Right ventricle myocardium inferior (tissue), 1 donor: ENCODE measurements at places on chromosomes 2 and 18.

GRCh38 chr2:74756356-74756890 lies 77.5 kb upstream of the HK2 start:
- no peak for DNase-seq

GRCh38 chr2:28367667-28368356 lies 24.8 kb upstream of the FOSL2 start:
- no peak for DNase-seq

GRCh38 chr2:216047397-216047796 lies 34.0 kb upstream of the MREG start:
- no peak for DNase-seq

DNA sequence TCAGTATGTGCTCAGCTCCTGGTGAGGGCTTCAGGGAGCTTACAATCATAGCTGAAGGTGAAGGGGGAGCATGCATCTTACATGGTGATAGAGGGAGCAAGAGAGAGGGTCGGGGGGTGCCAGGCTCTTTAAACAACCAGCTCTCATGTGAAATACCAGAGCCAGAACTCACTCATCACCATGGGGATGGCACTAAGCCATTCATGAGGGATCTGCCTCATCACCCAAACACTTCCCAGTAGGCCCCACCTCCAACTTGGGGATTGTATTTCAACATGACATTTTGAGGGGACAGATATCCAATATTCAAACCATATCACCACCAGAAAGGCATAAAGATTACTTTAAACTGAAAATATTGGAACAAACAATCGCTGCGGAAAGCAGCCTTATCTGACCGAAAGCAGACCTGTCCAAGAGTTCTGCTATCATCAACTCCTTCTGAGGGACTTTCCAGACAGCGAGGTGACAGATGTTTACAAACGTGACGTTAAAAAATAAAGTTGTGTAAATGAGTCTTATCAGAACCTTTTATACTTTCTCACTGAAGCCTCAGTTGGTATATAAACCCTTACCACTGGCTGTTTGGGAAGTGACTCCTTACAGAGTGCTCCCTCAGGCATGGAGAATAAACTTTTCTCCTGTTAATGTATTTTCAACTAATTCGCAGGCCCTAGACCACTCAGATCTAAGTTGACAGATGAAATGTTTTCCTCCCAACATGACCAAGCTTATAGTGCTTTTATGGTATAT lies 35.5 kb upstream of the PTH2R start:
- no peak for DNase-seq

DNA sequence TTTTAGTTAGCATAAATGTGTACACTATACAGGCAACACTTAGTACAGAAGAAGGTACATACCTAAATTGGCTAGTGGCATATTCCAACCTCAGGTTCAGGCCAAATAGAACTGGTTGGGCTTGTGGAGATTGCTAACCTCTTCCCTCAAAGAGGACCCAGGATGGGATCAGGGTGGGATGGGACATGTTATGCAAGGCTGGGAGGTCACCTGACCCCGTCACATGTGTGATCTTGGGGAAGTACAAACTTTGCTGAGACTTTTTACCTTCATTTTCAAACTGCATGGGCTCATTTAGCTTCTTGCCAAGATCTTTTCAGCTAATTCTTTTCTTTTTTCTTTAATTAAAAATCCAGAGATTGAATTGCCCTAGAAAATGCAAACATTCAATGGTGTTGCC lies 36.9 kb downstream of the TMEM17 start:
- no peak for DNase-seq

DNA sequence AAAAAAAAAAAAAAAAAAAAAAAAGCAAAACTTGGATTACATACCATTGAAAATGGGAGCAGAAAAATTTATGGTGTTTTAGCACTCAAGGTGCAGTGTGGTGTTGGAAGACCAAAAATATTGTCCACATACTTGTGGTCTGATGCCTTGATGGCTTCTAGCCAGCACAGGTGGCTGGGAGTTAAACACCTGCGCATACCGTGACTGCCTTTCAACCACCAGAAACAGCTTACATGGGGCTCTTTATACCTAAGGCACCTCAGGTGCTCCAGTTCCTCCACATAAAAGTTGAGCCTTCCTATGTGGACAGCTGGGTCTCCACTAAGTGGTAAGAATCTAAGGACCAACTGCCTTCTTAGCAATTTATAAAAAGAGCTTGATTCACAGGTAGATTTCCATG lies 802.6 kb upstream of the CELF4 start:
- DNase-seq: no peak

- DNase-seq: no peak
Observed at GRCh38 chr18:44747157-44747556, 66.5 kb downstream of the SETBP1 start.

- peak; percentile 11 for DNase-seq
Observed at GRCh38 chr2:96773922-96774321, 13.2 kb downstream of the CNNM4 start.

GRCh38 chr2:242029422-242030225 lies 160.1 kb downstream of the RTP5 start:
- no peak for DNase-seq

DNA sequence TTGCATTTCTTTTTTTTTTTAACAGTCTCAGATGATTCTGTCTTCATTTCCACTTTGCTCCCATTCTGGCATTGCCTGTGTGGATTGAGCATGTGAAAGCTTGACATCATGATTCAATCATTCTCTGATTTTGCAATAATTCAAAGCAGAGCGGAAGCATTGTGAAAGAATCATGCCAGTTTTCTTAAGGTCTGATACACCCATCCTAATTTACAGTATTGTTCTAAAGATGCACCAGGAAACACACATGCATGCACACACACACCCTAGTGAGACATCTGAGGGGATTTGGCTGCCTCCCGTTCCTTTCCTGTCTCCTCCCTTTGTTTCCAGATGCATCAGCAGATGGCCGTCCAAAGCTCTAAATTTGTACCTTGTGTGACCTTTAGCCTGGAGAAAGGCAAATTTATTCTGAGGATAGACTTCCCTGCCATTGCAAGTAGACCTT lies 97.3 kb downstream of the FMNL2 start:
- no peak for DNase-seq

GRCh38 chr2:241517297-241517696 lies 8.9 kb upstream of the STK25 start:
- no peak for DNase-seq

DNA sequence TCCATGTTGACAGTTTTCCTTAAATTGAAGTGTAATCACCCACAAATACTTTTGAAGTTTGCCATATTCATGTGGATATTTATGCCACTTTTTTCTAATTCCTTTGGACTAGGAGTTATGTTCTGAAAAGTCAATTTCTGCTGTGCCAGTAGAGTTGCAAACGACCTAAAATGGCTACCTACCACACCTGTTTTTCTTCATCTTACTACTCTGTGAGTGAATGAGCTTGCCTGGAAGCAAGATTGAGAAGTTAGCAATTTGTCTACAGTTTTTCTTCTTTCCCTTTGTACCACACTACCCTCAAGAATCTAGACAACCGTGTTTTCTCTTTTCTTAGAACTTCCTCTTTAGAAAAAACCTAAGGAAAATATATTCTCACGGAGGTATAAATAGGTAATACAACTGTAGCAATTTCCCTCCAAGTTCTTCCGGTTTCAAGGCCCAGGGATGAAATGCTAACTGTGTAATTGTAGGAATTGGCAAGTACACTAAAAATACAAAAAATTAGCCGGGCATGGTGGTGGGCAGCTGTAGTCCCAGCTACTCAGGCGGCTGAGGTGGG lies 7.3 kb upstream of the SLC39A10 start:
- no peak for DNase-seq

DNA sequence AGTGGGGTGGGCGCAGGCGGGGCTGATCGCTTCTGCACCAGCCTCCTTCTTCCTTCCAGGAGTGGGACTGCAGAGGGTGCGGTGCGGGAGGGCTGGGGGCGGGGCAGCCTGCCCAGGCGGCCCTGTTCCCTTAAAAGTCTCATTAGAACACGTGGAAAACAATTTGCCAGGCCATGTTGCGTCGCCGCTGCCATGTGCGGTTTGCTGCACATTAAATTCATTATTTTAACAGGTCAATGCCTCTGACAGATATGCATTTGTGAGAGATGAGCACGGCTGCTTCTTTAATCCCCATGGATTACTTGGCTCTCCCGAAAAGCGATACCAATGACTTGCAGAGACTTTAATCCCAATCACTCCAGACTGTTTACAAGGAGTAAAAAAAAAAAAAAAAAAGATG lies 139.0 kb downstream of the CELF4 start:
- DNase-seq: no peak

DNA sequence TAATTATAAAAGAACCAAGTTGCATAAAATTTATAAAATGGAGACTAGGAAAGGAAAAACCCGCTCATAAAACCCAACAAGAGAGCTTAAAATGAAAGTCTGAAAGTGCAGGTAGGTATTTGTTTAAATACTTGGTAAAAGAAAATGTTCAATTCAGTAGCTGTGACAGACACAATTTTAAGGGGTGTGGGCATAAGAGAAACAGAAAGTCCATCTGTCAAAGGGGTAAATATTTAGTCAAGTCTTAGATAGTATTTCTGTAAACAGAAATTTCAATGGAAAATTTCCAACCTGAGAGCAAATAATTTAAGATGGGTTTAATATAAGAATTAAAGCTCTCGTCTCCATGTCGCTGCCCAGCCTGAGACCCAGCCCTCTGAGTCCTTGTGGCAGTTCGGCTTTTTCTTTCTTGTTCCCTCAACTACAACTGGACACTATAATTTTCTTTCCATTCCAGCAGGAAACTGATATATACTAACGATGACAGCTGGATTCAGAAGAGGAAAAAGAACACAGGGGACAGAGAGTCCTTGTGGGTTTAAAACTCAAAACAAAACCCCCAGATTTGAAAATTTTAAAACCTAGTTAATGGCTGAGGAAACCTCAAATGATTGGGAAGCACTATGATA lies 88.0 kb upstream of the ZFP36L2 start:
- no peak for DNase-seq

DNA sequence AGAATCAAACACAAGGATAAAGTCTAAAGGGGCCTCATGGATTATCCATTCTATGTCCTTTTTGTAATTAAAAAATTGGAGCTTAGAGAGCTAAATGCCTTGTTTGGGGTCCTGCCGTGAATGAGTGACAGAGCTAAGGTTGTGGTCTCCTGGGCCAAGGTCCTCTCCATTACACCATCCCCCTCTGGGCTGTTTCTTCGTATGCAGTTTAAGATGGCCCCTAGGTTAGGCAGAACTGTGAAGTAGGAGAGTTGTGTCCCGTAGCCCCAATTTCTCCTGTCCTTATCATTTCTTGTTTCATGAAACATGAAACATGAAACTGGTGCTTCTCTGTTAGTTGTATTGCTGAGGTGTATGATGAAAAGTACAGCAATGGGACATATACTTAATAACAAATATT lies 32.9 kb downstream of the CRIM1 start:
- DNase-seq: no peak

- DNase-seq: peak; percentile 78
Observed at GRCh38 chr2:46351750-46352138, 54.5 kb downstream of the EPAS1 start.

- DNase-seq: peak; percentile 93
Observed at GRCh38 chr2:169824373-169825333, at the start of gene METTL5. Gene METTL5, minus strand, starts transcription at chr2:169824905. Its CDS starts 308 bp downstream, at chr2:169824597.

DNA sequence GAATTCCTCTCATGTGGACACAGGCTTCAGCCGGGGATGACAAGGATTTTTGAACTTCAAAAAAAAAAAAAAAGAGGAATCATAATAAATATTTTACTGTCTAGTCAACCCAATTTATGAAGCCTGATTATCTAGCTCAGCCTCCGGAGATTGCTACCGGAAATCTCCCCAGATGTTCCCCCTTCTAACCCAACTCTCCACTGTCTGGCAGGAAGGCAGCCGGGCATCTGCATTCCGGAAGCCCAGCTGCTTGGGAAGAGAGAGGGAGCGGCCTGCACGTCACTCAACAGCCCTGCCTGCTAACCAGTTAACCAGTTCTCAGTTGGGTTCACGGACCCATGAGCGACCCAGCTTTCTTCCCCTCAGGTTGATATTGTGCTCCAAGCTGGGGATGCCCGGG lies 87.2 kb upstream of the POU3F3 start:
- no peak for DNase-seq

- no peak for DNase-seq
Observed at GRCh38 chr2:11903085-11903606, 156.7 kb downstream of the LPIN1 start.

GRCh38 chr18:49381267-49381845 lies 79.1 kb downstream of the DYM start:
- DNase-seq: no peak

DNA sequence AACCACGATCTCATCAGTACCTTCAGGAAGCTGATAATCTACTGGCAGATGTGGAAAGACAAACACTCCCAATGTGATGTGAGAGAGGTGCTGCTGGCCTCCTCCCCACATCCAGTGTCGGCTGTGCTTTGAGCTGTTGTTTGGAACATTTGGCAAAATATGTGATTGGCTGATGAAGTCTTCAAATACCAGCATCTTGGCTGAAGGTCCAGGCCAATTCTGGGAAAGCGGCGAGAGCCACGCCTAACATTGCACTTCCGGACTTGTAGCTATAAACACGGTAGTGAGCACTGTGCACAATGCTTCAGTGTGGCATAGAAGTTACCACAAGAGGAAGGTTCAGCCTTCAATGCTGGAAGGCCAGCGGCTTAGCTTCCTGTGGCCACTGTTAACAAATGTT lies 198.8 kb downstream of the DCDC2C start:
- DNase-seq: no peak

DNA sequence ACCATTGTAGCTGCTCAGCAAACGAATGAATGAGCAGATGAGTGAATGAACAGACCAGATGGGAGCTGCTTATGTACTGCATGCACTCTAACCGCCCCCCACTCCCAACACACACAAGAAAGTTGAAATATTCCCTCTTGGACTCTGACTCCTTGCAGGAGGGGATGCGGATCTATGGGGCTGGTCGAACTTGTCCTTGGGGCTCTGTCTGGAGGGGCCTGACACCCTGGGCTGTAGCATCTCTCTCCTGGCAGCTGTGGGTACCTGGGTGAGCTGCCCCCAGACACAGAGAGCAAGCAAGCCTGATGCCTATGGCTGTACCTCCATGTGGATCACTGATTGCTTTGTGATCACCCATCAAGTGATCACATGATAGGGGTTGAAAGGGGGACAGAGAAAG lies 192.4 kb upstream of the SMAD2 start:
- no peak for DNase-seq

GRCh38 chr2:236319036-236319435 lies 54.8 kb upstream of the ASB18 start:
- DNase-seq: no peak

DNA sequence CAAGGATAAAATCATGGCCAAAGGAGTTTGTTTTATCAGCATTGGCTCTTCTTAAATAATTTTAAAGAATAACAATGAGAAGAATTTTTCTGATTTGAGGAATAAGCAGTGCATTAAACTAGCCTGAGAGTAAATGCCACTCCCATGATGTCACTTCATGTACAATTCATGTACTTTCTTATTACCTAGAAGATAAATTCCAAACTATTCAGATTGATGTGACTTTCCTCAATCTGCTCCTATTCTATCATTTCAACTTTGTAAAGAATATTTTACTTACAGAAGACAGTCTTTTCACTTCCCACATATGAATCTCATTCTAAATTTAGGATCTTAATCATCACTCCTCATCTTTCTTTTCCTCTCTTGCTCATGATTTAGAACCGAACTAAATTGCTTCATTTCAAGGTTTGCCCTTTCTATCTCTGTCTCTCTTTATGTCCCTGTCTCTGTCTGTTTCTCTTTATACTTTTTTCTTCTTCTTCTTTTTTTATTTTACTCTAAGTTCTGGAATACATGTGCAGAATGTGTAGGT lies 1142.0 kb upstream of the PIK3C3 start:
- DNase-seq: no peak
